ENCODE measurements at places on chromosomes 3 and 15.

DNA sequence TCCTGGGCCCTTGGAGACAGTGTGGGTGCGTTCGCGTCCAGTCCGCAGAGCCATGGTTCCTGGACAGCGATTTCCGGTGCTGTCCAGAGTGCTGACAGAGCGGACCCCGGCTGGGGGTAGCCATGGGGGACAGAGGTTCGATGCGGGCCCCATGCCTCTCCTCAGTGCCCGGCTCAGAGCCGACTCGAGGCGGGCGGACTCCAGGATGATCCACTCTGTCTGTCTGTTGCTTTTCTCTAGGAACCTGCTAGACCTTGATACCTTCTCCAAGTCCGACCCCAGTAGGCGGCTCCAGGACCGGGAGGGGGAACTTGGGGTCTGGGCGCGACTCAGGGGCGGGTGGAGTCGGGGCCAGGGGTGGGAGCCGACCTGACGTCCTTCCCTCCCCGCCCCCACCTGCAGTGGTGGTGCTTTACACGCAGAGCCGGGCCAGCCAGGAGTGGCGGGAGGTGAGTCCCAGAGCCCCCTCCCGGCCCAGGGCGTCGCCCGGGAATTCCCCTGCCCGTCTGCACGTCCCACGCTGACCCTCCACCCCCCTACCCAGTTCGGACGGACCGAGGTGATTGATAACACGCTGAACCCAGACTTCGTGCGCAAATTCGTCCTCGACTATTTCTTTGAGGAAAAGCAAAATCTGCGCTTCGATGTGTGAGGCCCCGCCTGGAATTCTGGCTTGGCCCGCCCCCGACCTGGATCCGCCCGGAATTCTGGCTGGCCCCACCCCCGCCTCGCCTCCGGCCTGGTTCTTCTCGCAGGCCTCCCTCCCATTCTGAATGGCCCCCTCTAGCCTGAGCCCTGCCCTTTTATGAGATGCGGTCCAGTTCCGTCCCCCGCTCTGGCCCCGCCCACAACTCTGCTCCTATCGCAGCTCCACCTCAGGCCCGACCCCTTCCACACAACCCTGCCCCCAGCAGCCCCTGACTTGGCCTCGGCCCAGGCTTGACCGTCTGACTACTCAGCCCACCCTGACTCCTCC, 1.0 kb downstream of the CPNE9 start:
- DNase-seq, result peak; percentile 95

- DNase-seq, result no peak
These were observed 221.6 kb upstream of the ATP10A start for GRCh38 chr15:26084771-26085170.

- no peak for DNase-seq
These were observed 34.9 kb upstream of the ARL8B start for GRCh38 chr3:5087209-5087608.

DNA sequence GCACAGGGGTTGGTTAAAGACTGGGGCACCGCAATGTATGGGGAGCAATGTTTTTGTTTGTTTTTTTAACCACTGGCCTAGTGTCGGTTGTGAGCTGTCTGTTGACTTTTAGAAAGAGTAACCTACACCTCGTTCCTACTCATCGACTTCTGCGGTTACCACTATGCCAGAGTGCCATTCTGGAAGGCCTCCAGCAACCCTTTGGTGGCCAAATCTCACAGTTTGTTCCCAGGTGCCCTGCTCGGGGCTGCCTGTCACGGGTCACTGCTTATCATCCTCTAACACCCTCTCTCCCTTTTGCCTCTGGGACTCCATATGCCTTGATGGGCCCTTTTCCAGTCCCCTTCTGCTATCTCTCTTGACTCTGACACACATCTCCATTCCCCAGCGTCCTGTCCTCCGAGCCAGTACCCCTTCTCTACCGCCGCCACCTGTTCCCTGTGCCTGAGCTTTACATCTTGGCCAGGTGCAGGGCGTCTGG, 290.4 kb upstream of the C2CD4B start:
- DNase-seq, result peak; percentile 32

DNA sequence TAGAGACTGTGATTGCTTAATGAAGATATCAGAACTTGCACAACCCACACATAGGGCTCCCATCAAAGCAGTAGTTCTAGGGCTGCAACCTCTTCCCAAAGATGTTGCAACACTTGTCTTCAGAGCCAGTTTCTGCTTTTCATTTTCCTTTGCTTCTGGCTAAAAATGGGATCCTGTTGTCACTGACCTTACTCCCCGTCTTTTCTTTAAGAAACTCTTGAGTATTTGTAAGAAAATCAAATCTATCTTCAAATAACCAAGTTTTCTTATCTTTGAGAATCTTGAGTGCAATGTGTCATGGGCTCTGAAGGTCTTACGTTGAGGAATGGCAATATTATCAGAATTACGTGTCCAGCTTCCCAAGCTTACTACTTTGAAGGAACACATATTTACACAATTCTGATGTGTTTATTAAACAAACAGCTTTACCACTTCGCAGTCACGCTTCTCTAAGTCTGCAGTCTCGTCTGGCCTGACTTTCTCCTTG, 24.1 kb downstream of the CACNA1D start:
- no peak for DNase-seq

DNA sequence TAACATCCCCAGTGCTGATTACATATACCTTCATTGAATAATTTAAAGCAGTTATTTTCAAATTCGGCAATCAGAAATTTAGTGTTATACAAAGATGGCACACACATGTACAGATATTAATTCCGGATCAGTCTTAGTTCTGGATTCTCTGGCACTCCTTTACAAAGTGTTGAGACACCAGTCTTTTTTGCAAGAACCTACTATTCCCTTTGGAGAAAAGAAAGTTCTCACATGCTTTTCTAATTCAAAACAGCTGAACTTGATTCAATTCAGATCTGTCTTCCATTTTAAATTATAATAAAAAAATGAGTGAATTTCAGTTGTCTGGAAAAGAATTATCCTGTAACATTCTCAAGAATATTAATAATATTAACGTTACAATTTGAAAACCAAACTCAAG, 20.4 kb downstream of the CCDC191 start:
- no peak for DNase-seq

DNA sequence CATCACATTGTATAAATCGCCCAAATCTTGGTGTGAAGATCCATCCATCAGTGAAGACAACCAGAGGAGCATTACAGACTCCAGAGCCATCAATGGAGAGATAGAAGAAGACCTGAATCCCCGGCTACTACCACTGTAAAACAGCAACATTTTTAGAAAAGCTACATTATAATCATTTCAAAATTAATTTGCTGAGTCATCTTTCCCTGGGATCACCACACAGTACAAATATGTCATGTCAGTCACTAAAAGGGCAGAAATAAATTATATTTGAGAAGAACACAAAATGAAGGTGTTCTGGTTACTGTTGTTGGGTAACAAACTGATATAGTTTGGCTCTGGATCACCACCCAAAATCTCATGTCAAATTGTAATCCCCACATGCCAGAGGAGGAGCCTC, 218.5 kb upstream of the STT3B start:
- no peak for DNase-seq

DNA sequence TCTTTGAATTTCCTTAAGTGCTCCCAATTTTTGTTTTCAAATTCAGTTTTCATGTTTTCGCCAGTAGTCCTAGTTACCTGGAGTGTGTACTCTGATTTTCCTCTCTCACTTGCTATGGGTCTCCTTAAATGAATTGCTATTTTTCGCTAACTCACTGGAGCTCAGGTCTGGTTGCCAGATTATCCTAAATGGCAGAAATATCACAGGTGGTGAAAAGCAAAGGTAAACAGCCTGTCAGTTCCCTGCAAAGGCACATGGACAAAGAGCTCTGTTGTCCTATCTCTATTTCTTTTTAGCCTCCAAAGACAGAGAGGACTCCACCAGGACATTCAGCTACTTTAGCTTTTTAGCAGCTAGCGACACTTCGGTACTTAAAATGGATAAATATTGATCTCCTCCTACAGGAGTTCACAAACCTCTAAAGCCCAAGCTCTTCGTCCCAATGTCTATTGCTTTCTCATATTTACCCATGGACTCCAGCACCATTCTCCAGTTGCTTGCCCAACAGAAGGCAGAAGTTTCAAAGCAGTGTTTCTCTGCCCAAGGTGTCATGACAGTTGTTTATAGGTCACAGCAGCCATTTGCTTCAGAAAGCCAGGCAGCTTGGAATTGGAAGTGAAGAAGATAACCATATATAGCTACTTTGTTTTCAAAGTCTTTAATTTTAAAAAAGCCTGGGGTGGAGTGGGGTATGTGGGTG, 12.3 kb downstream of the ZBTB20 start:
- DNase-seq, result no peak

DNA sequence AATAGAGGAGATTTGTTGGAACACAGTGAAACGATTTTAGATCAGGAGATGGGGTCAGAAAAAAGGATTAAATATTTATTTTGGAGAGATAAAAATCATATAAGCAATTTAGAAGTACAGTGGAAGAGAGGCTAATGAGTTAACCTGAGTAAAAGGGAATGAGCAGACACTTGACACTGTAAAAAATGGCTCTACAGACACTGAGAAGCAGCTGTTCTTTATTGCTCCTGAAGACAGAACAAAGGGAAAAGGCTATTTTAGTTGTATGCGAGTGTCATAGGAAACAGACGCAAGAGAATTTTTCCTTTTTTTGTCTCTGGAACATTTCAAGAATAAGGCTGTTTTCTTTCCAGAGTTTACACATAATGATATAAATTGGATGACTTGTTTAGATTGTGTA, 34.3 kb downstream of the ASTE1 start:
- DNase-seq, result no peak

- DNase-seq, result no peak
These were observed 41.1 kb upstream of the UBE2E2 start for GRCh38 chr3:23161896-23162570.

DNA sequence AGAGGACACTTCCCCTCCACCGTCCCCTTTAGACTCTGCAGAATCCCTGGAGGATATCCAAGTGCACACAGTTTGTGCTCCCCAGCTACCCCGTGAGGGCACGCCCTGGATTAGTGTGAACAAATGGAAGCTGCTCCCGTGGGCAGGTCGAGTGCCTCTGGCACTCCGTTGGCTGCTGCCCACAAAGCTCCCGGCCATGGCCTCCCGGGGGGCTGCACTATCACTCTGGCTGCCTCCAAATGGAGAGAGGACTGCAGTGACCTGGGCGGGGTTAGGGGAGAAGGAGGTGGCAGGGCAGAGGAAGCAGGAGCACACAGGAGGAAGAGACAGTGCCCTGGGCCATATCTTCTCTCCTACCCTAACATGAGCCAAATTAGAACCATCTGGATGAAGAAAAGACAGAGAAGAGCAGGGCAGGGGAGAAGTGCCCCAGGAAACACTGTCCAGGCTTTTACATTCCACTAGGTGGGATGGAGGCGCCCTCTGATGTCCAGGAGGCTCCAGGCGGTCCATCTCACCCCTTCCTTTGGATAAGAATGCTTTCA, 29.4 kb upstream of the ACAD9 start:
- peak; percentile 83 for DNase-seq

DNA sequence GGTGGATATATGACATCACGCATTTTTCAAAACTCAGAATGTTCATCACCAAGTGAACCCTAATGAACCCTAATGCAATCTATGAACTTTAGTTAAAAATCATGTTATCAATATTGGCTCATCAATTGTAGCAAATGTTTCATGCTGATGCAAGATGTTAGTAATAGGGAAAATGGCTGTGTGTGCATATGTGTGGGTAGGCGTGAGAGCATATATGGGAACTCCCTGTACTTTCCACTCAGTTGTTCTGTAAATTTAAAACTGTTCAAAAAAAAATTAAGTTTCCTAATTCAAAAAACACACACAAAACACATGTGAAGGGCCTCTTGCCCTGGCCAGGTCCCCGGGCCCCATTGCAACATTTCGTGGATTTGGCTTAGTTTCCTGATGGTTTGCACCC, 89.7 kb upstream of the PROK2 start:
- no peak for DNase-seq

DNA sequence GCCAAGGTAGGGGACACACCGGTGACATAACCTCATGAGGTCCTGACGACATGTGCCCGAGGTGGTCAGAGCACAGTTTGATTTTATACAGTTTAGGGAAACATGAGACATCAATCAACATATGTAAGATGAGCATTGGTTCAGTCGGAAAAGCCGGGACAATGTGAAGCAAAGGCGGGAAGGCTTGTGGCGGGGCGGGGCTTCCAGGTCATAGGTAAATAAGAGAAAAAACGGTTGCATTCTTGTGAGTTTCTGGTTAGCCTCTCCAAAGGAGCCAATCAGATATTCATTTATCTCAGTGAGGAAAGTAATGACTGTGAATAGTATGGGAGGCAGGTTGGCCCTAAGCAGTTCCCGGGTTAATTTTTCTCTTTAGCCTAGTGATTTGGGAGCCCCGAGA, 271.7 kb upstream of the ATP10A start:
- DNase-seq, result no peak

- DNase-seq, result no peak
These were observed 1.6 kb upstream of the BNC1 start for GRCh38 chr15:83285979-83286553.

DNA sequence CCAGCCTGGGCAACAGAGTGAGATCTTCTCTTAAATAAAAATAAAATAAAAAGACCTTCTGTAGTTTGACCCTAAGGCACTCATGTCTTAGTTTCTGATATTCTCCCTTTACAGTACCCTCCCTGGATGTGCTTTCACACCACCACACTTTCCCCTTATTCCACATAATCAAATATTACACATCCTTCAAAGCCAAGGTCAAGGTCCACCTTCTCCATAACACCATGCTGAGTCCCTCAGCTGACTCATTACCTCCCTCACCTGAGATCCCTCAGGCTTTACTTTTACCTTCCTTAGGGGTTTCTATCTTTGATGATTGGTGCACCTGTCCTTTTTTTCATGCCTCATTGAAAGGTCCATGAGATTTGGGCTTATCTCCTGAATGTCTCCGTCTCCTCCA, 25.5 kb upstream of the MNS1 start:
- DNase-seq, result no peak

GRCh38 chr3:194294895-194295214, 56.3 kb downstream of the CPN2 start:
- DNase-seq, result peak; percentile 62

DNA sequence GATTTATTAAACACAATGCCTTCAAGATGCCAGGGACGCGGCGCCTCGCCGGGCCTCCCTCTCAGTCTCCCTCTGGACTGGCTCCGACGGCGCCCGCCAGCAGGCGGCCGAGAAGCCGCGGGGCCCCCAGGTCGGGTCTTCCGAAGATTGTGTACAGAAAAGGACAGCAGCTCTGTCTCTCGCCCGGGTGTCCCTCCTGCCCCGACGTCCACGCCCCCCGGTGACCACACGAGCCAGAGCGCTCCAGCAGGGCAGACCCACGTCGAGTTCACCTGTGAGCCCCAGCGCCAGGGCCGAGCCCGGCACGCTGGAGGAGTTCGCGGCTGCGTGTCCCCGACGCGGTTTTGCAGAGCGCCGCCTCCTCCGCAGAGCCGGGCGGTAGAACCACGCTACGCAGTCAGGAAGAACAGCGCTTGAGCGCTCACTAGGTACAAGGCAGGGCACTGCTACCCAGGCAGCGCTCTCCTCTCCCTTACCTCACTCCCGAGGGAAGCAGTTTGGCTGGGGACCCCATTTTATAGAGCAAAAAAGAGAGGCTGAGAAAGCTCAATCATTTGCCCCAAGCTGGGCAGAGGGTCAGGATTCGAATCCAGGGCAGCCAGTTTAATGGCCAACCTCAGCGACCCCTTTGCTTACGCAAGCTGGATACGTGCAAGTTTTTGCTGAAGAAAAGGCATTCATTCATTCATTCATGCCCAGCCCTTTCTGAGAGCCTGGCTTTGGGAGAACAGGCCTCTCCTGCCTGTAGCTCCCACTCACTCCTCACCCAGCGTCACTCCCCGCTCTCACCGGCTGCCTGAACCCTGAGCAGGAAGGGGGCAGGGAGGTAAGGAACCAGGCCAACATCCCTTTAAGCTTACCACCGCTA, 3.0 kb upstream of the TLE3 start:
- peak; percentile 63 for DNase-seq
